ENCODE measurements at places on chromosomes 12 and 14.
A peak's percentile ranks its signal among the peaks of the same experiment; 100 is the strongest.

DNA sequence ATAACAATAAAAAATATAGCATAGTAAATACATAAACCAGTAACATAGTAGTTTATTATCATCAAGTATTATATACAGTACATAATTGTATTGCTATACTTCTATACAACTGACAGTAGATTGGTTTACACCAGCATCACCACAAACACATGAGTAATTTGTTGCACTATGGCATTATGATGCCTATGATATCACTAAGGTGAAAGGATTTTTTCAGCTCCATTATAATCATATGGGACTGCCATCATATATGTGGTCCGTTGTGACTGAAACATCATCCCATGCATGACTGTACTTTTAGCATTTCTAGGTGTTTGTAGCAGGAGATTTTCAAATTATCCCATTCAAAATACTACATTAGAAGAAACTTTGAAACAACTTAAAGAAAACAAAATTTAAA lies 77.8 kb downstream of the IFT81 start:
- no peak for DNase-seq

- DNase-seq, result no peak
These were observed 5.4 kb upstream of the AMN start for GRCh38 chr14:102917056-102917385.

- no peak for DNase-seq
These were observed 28.6 kb downstream of the FIGNL2 start for GRCh38 chr12:51819736-51820525.

DNA sequence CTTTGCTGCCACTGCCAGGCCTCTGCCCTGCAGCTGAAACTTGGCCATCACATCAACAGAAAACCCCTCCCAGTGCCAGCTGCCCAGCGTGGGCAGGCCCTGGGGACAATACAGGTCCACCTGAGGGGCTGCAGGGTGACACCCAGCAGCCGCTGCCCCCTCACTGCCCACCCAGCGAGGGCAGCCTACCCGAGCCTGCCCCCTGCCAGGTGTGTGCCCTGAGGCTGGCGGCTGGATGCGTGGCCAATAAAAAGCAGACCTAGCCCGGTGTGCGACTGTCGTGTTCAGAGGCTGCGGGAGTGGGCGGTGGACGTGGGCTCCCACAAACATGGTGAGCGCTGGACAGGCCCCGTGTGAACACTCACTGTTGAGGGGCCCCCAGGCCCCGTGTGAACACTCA lies 4.7 kb upstream of the ADSS1 start:
- no peak for DNase-seq

DNA sequence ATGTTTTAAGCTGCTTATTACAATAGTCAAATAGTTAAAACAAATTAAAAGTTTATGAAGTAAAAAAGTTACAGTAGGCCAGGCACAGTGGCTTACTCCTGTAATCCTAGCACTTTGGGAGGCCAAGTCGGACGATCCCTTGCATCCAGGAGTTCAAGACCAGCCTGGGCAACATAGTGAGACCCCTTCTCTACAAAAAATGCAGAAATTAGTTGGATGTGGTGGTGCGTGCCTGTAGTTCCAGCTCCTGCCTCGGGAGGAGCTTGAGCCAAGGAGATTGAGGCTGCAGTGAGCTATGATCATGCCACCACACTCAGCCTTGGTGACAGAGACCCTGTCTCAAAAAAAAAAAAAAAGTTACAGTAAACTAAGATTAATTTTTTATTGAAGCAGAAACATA lies 142.6 kb downstream of the MIPOL1 start:
- no peak for DNase-seq

- DNase-seq, result no peak
These were observed 61.6 kb downstream of the RAD51B start for GRCh38 chr14:67881225-67881624.

DNA sequence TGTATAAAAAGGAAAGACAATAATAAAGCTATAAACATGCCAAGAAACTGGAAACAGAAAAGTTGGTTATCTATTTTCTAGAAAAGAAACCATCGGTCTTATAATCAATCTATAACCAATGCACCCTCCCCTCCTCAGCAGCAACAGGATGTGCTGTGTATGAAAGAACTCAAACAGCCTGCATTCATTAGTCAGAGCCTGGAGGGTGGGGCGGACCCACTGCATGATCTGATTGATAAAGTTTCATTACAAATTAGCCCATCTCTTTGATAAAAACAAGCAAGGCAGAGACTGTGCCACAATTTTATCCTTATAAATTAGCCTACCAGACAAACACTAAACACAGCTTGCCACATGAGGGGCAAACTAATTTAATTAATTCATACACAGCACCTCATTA lies 448.1 kb downstream of the BCAT1 start:
- DNase-seq, result no peak

DNA sequence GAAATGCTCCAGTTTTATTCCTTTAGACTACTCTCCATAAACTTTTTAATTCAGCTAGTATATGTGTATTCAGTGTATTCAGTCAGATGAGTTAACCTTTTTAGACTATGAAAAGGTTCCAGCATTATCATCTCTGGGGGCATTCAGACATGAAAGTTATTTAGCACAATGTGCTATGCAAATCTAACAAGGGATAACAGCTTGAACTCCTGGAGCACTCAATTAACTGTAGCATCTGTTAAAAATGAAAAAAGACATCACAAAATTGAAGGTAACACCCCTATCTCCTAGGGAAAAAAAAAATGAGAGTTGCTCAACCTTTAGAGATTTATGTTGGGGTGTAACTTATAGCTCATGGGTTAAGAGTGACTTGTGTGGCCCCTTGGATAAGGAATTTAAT lies 211.5 kb downstream of the PHLDA1 start:
- no peak for DNase-seq

- peak; percentile 56 for DNase-seq
These were observed 466 bp downstream of the SAV1 start for GRCh38 chr14:50667684-50667995.

- no peak for DNase-seq
These were observed 102.0 kb upstream of the FOXN3 start for GRCh38 chr14:89519040-89519439.

- DNase-seq, result no peak
These were observed 307.7 kb downstream of the CCDC91 start for GRCh38 chr12:28497889-28498411.

- DNase-seq, result no peak
These were observed 27.3 kb downstream of the SPRING1 start for GRCh38 chr12:116710370-116711150.

DNA sequence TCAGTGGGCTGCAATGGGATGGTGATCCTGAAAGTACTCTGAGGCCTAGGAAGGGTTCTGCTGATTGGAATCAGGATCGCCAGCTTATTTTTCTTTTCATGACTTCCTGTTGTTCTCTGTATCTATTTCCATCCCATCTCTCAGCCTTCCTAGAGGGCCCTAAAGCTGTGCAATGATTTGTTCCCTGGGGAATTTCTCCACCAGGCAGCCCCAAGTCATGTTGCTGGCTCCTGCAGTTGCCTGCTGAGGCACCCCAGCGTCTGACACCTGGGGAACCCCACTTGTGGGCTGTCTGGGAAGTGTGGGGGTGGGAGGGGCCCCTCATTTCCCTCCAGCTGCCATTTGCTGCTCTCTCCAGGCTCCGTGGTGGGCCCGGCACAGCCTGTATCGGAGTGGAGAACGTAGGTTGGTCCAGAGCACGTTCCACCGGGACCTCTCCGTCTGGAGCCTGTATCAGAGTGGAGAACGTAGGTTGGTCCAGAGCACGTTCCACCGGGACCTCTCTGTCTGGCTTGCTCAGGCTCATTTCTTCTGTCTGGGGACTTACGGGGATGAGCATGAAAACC lies 138.3 kb downstream of the TSPAN9 start:
- DNase-seq, result no peak

GRCh38 chr12:8917751-8918150 lies 3.4 kb downstream of the PHC1 start:
- DNase-seq, result no peak

DNA sequence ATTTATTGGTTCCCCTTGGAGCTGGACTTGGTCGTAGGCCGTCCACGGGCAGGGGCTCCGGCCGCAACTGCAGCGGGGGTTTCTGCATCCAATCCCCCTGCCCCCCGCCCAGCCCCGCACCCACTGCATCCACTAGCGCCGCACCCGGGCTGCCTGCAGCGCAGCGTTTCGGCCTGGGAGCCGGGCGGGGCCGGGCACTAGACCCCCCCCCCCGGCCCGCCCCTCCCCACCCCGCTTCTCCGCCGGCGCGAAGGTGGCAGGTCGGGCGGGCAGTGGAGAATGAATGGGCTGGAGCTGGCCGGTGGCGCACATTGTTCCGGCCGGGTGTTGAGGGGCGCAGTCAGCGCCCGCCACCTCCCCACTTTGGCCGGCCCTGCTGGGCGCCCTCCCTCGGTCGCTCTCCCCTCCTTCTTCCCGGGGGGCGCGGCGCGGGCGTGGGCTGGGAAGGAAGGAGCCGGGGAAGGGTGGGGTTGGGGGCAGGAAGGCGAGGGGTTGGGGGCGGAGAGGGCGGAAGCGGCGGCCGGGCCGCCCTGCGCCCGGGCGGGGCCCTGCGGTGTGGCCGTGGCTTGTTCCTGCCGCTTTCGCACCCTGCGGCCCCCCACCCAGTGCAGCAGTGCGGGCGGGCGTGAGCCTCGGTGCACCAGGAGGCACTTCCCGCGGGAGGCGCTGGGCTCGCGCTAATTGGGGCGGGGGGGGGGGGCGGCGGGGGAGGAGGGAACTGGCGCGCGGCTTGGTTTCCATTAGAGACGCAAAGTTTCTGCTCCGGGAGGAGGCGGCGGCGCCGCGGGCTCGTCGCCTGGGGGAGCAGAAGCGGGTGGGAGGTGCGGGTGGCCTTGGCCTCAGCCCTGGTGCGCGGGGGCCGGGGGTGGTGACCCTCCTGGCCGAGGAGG lies 841 bp downstream of the CALM1 start:
- DNase-seq, result peak; percentile 54

- no peak for DNase-seq
These were observed 36.0 kb downstream of the FMNL3 start for GRCh38 chr12:49671031-49671765.

DNA sequence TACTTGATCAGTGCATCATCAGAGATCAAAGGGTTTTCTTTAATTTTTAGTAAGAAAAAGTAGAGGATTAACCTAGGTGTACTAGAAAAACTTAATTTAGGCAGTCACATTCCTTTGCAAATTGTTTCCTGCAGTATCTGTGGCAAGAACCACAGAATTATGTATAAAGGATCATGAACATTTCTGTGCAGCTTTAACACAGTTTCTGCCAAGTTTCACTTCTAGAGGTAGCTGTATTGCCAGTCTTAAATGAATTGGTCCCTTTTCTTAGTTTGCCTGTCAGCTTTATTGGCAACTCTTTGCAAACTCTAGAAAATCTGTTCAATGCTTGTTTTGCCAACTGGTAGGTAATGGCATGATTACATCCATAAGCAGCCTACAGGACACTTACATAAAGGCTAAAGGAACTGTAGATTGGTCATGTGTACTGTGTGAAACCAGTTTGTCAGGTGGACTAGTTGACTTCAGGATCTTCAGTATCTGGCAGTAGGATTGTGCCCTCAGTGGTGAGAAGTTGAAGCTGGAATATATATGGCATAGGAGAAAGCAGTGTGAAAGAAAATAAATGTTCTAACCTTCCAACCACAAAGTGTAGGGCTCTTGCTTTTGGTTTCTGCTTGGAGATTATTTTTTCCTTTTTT lies 75.9 kb downstream of the TTLL5 start:
- no peak for DNase-seq

- DNase-seq, result no peak
These were observed 236.4 kb upstream of the RGS6 start for GRCh38 chr14:71695611-71696350.

DNA sequence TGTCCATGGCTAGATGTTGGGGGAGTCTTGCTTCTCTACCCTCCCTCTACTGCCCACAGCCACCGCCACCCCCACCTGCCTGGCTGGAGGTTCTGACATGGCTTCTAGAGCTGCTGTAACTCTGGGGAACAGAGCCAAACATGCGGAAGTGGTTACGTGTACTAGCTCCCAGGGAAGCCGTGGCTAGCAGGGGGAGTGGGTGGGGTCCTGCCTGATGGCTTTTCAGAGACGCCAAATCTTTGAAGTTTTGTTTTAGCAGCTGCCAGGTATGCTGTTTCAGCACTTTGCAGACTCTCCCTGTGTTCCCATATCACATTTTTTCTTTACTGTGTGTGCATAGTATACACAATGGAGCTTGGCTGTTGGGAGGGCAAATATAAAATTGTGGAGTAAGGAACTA lies 150.3 kb downstream of the TGFB3 start:
- no peak for DNase-seq

- no peak for DNase-seq
These were observed 360.9 kb downstream of the NAV3 start for GRCh38 chr12:78191611-78192010.

DNA sequence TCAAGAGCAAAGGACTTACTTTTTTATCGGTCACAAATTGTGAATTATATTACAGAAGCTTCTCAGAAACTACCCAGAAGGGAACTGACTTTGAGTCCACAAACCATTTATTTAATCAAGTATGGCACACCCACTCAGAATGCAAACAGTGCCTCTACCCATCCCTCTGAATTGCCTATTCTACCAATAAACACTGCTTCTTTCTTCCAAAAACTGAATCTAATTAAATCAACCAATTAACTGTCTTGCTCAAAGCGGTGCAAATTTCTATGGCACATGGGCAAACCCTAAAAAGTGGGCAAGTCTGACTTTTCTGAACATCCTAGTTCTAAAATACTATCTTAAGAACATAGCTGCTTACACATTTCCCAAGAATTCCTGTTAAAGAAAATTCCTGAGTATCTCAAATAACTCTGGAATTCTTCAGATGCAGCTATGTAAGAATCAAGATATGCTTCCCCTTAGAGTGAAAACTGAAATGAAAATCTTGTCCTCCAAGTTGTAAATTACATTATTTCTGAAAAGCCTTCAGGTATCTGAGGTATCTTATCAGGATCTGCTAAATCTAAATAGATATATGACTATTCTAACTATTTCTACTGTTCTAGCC lies 4.3 kb downstream of the SPTLC2 start:
- no peak for DNase-seq

- DNase-seq, result no peak
These were observed 39.4 kb downstream of the CCNK start for GRCh38 chr14:99520571-99521081.

- DNase-seq, result no peak
These were observed 49.9 kb downstream of the PTHLH start for GRCh38 chr12:27922531-27923139.

DNA sequence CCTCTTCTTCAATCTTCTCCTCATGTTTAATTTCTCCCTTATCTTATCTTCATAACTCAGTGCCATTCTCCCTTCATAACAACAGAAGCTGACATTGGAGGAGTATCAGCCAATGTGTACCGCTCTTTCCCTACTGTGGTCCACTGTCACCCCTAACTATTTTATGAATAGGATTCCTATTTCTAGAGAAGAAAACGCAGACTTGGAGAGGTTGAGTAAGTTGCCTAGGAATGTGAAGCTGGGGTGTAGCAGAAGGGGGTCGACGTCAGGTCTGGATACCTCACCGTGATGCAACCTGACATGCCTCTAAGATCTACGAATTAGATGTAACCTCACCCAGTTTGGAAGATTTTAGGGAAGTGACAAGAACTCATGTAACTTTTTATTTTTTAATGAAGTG lies 17.1 kb downstream of the LMO3 start:
- DNase-seq, result no peak

GRCh38 chr14:23633160-23633701 lies 2.9 kb upstream of the DHRS2 start:
- DNase-seq, result no peak

Data from caudate nucleus (tissue), 63 donors.